HT1080 (cell line): ENCODE measurements at places on chromosomes 12 and 14.

- DNase-seq: peak; percentile 30
Measured at GRCh38 chr12:69028941-69029729, 96.2 kb upstream of the CPM start.

GRCh38 chr12:93824514-93825500 lies 147.6 kb downstream of the CRADD start:
- no peak for DNase-seq

- no peak for DNase-seq
Measured at GRCh38 chr14:96748362-96748761, 48.8 kb upstream of the VRK1 start.

DNA sequence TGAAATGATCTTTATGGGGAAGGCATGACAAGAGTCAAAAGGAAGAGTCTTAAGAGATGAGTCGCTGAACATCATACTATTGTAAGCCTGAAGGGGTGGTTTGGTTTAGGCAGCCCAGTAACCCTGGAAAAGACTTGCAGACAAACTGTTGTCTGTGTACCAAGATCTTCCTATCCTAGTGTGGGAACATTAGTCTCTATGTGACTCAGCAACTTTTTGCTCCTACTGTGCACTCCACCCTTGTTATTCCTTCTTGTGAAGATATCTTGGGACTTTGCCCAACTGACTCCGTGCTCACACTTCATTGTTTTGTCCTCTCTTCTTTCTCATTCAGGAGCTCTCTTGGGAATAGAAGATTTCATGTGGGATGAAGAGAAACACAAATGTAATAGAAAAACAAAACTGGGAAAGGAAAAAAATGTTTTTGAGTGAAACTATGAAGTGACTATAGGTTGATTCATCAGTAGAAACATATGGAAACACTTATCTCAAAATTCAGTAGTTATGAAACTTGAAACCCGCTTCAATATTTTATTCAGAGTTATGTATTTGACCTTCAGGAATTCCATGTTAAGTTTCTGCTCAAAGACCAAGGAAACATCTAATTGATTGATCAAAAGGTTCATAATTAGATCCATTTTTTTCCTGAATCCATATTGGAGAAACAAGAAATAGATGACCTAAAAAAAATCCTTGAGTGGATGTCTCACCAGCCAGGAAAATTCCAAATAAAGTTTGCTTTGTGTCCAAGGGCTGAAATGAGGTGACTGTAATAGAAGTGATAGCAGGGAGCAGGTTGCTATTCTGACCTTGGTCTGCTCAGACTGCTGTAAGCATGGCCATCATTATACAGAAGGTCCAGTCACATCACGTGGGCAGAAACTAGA lies 67.2 kb downstream of the BTG1 start:
- DNase-seq: peak; percentile 87

DNA sequence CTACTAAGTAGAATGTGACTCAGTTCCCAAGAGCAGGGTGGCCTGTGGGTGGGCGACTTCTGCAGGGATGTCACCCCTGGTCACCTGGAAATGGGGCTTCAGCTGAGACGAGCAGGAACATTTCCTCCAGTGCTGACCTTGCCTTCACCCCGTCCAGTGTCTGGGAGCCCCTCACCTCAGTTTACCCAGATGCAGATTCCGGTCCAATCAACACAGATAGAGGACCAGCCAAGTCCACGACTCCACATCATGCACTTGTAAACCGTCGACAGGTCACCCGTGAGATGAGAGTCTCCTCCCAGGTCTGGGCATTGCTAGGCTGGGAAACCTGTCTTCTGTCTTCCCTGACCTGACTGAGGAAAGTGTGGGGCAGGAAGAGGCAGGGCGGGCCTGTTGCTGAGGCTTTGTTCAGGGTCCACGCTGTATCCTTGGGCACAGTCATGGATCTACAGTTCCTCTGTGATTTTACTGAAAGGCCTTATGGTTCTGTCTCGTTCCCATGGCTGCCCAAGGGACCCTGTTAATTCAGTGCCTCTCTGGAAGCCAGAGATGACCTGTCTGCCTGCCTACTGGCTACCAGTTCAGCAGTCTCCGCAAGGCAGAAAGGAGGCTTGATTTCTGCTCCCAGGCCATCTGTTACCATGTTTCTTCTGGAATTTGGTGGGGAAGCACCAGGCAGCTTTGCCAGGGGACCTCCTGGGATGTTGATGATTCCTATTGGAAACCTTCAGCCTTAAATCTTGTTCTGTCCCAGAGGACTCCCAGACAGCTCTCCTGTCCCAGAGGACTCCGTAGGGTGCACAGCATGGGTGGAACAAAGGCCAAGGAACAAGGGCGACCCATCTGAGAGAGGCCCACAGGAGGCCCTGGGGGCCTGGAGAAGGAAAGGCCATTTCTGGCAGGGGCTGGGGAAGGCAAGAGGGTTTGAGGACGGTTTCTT lies 288.5 kb upstream of the RTL1 start:
- DNase-seq: no peak

DNA sequence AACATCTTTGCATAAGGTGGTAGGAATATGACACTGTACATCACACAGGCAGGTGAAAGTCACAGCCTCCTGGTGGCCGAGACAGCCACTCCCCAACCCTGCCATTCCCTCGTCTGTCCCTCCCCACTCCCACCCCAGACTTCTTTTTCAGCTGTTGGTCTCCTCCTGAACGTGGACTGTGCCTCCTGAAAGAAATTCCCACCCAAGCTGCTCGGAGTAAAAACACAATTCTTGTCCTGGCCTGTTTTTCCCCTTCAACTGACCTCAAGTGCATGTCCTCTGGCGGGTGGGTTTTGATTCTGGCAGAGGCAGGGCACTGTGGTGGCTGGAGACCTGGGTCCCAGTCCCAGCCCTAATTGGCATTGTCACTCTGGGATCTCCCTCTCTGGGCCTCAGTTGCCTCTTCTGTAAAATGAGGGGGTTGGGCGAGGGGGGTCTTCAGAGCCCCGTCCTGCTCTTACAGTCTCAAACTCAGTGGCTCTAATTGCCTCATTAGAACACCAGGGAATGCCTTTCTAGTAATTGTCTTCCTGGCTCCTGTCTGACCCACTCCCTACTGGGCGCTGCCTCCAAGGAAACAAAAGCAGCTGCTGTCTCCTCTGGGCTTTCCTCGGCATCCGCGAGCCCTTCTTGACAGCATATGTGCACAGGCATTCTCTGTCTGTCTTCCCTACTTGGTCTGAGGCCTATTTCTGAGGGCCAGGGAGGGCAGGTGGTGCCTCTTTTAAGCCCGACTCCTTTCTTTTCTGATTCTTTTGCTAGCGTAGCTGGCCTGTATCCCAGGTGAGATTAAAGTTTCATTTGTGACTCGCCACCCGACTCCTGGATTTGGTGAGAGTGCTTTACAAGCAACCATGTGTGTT lies 186.6 kb upstream of the RMST start:
- no peak for DNase-seq

- DNase-seq: no peak
Measured at GRCh38 chr12:132804426-132804861, 24.2 kb downstream of the GOLGA3 start.

DNA sequence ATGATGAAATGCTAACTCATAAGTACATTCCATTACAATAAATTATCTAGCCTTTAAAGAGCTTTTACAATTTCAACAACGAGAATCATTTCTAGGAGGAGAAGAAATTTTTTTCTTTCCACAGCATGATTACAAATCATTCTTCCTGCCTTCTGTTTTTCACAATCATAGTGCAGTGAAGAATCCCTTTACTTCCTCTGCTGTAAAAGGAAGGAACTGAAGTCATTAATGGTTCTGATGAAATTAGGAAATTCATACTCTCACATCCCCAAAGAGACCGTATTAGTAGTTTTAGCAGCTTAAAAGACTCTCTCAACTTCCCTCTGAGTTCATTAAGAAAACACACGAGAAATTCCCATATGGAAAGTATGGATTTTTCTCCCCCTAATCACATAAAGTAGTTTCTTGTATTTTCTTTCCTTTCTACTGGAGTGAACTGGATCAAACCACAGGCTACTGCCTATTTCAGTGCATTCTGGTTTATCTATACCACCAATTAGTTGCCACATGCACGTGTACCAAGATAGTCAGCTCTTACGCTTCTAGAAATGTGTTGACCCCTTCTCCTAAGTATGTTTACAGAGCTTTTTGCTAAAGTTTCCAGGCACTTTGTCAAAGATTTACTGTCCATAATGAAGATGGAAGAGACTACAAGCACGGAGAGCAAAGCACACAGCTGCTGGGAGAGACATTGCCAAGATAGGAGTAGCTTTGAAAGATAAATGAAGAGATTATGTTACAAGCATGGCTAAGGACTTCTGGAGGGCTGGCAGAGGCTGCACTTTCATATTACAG lies 58.9 kb upstream of the KITLG start:
- DNase-seq: no peak

DNA sequence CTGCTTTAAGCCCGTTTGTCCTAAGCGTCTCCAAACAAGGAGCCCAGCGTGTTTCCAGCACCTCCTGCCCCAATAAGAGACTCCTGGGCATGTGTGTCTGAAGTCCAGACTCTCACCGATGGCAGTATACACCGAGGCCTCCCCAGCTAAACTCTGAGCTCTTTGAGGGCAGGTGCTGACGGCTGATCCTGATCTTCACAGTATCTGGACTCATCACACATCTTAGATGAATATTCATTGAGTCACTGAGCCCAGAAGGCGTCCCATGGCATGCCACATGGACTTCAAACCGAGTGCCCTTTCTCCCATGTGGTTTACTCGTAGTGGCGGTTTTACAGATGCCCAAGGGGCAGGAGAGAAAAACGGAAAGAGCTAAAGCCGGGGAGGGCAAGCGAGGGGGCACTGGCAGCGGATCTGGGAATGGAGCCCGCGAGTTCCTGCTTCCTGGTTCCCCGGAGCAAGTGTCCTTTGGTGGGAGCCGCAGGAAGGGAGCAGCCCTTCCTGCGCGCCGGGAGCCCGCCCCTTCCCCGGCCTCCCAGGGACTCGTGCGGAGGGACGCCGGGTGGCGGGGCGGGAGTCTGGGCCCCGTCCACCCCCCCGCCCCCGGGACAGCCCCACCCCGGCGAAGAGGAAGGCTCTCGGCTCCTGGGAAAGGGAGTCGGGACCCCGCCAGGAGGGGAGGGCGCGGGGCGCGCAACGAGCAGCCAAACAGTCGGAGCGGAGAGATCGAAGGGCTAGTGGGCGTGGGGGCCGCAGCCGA lies 585 bp upstream of the TEAD4 start:
- peak; percentile 90 for DNase-seq

- DNase-seq: no peak
Measured at GRCh38 chr14:77316872-77317301, 3.8 kb downstream of the POMT2 start.

DNA sequence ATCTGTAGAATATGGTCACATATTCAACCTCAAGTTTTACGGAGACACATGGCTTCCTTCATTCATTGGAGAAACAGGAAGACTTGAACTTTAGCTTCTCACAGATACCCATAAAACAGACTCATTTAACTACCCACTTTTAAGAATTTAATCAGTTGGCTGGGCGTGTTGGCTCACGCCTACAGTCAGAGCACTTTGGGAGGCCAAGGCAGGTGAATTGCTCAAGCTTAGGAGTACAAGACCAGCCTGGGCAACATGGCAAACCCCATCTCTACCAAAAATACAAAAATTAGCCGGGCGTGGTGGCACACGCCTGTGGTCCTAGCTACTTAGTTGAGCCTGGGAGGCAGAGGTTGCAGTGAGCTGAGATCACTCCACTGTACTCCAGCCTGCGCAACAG lies 64.7 kb upstream of the STAC3 start:
- DNase-seq: no peak

- no peak for DNase-seq
Measured at GRCh38 chr14:55706893-55707292, 126.9 kb downstream of the KTN1 start.
